ENCODE measurements at places on chromosomes 16 and 17. TPM values are rescaled to one million over a fixed set of nuclear protein-coding genes. Genes with fewer than 3 reads are reported as not detected.
A peak's percentile ranks its signal among the peaks of the same experiment; 100 is the strongest.

DNA sequence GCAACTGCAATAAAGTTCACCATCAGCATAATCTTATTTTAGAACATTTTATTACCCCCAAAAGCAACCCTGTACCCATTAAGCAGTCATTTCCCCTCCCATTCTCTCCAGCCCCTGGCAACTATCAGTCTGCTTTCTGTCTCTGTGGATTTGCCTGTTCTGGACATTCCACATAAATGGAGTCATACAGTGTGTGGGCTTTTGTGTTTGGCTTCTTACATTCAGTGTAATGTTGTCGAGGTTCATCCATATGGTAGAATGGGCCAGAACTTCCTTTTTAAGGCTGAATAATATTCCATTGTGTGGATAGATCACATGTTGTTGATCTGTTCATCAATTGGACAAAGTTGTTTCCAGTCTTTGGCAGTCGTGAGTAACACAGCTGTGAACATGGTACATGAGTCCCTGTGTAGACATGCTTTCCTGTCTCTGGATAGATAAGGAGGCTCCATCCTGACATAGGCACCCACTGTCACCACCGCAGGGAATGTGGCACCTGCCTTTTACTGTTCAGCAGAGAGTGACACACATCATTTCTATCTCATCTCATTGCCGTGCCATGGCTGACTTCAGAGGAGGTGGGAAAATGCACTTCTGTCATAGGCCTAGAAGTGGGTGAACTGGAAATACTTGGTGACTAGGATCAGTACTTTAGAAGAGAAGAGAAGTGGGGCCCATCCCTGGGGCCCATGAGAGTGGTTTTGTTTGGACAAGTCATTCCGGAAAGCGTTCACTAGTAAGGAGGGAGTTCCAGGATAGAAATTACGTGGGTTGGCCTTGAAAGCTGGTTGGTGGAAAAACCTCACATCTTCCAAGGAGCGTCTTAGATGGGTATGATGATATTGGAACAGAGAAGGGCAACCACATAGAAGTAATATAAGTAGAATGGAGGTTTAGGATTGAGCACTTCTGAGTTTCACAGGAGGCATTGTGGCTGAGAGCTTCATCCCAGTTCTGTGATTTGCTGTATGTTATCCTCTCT lies 25.8 kb downstream of the EPN2 start:
- peak; percentile 25 for DNase-seq

PERCC1 gene
- total RNA-seq, result not detected

DHRS11 gene
- 20.2 TPM for total RNA-seq

DNA sequence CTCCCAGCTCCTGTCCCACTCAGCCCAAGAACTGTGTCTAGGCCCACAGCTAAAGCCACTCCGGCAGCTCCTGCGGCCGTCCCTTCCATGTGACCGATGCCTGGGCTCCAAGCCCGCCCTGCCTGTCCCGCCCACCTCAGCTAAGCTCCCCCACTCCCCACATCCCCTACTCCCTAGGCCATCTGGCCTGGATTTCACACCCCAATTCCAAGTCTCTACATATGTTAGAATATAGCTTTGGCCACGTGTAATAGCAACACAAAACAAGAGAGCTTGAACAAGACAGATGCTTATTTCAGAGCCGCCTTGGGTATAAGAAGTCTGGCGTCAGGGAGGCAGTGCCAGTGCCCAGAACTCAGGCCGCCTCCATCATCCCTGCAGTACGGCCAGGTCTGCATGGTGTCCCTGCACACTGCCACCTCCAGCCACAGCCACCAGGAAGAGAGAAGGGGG lies 30.0 kb upstream of the USP22 start:
- DNase-seq, result no peak

MT4 gene
- not detected for total RNA-seq

- no peak for DNase-seq
Observed at GRCh38 chr16:87436225-87437172, 44.4 kb downstream of the MAP1LC3B start.

Data from M059J (cell line).